ENCODE measurements at places on chromosomes 1 and 21.
A peak's percentile ranks its signal among the peaks of the same experiment; 100 is the strongest.

DNA sequence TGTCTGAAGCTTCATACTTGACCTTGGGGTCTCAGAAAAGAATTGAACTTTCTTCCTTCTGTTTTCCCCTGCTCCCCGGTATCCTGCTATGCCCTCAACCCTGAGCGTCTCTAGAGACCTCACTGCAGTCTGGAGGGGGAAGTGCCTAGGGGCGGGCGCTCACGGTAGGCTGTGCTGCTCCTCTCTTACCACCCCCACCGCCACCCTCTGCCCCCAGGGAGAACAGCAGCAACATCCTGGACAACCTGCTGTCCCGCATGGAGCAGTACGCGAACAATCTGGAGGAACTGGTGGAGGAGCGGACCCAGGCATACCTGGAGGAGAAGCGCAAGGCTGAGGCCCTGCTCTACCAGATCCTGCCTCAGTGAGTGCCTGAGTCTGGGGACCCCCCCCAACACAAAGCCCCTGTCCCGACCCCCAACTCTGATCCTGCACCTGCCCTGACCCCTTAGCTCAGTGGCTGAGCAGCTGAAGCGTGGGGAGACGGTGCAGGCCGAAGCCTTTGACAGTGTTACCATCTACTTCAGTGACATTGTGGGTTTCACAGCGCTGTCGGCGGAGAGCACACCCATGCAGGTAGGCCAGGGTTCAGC is 10.3 kb downstream of the NPR1 start:
- no peak for DNase-seq

- no peak for DNase-seq
These were observed 10.6 kb upstream of the RAB4A start for GRCh38 chr1:229260297-229260696.

DNA sequence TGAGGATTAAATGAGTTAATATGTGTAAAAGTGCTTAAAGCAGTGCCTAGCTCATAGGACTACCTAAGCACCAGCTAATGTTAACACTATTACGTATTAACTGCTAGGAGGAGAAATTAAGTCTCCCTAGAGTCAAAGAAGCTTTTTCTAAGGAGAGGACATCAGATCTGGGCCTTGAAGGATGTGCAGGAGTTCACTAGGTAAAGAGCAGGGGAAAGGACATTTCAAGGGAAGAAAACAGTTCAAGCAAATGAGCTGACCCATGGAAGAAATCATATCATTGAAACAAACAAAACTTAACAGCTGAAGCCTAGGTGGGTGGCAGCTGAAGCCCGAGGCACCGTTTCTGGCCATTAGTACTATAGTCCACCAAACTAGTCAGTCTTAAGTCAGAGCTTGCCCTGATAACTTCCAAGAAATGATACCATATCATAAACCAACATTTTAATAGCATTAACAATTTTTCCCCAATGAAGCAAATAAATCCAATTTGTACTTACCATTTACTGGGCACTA is 46.7 kb downstream of the TRIT1 start:
- DNase-seq, result no peak

DNA sequence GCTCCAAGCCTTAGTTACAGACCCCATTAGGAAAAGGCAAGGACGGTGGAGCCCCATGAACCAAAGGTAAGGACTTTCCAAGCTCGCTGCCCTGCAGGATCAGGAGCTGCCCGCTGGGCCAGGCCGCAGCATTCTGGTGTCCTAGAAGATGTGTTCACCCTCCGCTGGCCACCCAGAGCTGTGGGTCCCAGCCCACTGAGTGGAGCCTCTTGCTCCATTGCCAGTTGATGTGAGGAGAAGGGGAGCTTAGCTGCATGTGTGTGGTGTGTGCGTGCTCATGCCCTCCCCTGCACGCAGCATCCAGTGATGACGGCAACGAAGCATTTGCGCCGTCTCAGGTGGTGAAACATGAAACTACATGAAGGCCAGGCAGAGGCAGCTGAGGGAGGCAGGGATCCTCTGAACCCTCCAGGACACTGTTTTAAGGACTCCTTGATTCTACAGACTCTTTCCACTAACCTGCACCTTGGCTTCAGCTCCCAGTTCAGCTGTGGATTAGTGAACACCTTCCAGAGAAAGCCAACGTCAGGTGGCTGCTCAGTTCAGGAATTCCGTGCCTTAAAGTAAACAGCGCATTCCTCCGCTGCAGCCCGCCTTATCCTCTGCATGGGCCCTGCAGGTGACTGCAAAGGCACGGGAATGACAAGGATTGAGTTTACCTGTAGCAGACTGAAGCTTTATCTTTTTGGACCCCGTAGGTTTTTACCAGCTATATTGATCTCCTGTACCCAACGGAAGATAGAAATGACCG is 48.7 kb downstream of the SMYD2 start:
- DNase-seq, result no peak

DNA sequence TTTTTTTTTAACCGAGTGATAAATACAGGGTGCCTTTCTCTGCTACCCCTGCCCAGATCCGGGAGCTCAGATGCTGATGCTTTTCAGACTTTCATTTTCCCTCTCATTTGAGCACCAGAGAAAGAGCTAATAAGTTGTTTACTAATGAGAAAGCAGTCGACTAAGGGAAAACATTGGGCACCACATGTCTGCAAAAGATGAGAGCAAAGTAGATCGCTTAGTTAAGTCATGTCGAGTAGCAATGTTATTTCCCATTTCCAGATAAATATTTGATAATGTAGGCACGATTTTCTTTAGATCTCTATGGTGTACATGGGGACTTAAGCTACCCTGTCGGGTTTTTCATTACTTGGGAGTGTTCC is 1.2 kb downstream of the PKN2 start:
- DNase-seq, result no peak

DNA sequence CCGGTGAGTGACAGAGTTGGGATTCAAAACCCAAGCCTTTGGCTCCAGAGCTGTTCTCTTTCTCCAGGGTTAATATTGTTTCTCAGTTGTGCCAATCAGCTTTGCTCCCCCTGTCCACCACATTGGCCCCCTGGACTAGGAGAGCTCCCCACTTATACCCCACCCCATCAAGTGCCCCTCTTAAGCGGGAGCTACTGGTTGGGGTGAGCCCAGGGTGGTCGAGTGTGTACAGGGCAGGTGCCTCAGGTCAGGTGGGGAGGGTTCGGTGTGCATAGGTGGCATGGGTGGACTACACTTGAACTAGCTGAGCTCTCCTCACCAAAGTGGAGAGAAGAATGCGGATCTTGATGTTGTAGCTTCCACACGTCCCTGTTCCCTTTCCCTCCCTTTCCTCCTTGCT is 14.2 kb downstream of the KCNA2 start:
- DNase-seq, result no peak

DNA sequence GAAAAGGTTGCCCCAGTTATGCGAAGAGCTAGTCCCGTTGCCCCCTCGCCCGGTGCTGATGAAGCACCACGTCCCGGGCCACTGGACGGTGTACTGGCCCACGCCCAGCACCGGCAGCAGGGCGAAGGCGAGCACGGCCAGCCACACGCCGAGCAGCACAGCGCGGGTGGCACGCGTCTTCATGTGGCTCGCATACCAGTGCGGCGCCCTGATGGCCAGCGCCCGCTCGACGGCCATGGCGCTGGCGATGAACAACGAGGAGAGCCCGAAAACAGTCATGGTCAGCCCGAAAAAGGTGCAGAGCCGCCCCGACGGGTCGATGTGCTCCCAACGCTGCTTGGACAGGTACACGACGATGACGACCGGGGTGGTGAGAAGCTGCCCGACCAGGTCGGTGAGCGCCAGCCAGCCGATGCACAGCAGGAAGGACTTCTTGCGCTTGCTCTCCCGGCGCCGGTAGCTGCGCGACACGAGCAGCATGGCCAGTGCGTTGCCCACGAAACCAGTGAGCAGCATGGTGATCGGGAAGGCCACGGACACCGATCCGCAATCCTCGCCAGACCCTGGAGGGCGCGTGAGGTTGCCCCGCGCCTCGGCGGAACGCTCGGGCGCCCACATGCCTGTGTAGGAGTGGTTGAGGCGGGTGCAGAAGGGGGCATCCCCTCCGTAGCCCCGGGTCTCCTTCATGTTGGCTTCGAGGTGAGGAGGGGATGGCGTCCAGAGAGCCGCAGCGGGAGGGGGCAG is 553 bp downstream of the PTGER3 start:
- DNase-seq, result no peak

DNA sequence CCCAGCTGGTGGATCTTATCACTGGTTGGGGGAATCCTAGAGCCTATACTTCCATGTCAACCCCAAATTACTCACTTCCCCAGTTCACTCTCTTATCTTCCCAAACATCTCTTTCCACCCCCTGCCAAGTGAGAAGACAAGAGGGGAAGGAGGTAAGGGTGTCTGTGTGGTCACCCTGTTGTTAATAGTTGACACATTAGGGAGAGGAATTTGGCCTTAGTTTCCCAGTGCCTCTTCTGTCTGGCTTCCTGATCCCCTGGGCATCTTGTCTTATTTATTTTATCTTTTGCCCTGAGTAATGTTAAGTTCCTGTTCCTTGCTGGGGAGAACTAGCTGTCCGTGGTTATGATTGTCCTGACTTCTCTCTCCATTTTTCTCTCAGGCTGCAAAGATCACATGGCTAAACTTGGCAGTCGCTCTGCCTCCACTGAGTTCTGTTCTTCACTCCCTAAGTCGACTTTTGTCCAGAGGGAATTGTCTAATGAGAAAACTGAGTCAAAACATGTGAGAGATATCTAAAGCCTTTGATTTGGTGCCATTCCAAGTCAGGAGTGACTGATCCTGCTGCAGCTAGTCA is 157.1 kb upstream of the SYT6 start:
- DNase-seq, result no peak

GRCh38 chr1:112956544-112957132 is 642 bp upstream of the SLC16A1 start:
- DNase-seq, result no peak

DNA sequence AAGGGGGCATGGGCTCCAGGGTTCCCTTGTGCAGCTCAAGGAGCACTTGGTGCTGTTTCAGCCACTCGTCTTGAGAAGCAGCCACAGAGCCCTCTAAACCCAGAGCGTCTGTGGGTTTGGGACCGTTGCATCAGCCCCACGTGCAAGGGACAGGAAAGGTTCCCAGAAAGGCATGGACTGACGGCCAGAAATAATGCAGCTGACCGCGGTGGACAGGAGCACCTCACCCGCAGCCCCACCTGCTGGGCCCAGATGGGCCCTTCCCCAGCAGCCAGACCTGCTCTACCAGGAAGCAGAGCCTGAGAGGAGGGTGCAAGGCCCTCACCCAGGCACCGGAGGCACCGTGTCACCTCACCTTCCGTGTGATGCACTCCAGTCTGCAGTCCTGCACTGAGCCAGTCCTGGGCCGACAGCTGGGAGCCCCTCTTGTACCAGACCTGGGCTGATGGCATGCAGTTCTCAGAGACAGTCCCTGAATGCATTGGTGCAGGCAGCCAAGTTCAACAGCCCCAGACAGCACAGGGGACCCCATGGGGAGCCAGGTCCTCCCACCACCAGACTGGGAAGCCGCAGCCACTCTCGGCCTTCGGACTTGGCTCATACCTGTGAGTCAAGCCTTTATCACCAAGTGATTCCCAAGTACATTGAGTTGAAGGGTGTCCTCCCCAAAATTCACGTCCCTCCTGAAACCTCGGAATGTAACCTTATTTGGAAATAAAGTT is 4.8 kb upstream of the TFF3 start:
- peak; percentile 28 for DNase-seq

DNA sequence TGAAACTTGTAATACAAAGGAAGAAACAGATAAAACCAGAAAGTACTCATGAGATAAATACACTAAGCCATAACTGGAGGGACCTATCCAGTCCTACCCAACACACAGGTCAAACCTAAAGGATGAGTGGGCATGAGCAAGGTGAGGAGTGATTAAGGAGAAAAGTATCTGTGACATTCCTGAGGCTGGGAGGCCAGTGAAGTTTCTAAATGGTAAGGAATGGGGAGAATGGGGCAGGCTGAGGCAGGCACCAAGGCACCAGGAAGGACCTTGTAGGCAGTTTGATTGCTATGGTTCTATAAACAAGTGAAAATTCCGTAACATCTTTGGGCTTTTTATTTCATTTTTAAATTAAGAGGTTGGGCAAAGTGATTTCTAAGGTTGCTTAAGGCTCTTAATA is 10.4 kb downstream of the DDX59 start:
- no peak for DNase-seq

DNA sequence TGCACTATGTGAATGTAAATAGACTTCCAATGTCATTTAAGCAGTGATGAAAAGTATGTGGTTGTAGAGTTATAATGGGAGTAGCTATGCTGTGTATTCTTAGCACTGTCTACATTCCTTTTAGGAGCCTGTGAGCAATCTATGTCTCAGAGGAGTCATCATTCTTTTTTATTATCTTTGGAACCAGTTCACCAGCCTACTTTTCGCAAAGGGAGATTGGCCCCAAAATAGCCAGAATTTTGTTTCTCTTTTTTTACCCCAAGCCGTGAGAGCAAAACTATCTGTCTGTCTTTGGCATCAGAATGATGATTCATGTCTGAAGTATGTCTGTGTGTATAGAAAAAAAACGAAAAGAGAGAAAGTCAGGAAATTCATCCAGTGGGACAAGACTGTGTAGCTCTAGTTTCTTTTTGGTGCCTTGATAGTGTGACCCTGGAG is 44.2 kb downstream of the OSBPL9 start:
- no peak for DNase-seq

DNA sequence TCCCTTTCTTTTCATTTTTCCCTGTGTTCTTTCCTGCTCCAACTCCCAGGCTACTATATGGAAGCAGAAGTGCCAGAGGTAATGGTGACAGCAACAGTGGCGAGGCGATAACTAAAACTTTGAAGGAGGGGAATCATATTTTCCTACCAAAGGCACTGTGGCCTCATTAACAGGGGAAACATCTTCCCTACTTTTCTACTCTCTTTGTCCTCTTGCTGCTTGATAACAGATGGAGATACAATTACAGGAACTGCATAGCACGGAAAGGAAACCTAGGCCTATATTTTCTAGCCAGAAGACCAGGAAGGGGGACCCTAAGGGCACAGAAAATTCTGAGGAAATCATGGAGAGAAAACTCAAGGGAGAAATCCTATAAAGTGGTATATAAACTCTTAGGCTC is 42.3 kb downstream of the SASS6 start:
- no peak for DNase-seq

DNA sequence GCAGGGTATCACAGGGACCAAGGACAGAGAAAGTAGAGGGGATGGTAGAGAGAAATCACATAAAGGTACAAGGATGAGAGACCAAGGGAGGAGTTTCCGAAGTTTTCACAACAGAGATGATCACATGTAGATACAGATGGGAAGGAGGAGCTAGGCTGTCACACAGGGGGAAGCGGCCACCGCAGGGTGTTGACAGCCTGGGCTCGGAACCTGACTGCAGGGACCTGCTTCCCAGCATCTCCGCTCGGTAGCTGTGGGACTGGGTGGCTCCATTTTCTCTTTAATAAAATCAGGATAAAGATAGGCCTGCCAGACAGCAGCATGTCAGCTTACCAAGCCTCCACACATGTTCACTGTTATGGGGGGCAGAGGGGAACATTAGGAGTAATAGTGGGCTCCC is 32.3 kb downstream of the CDCA8 start:
- DNase-seq, result no peak

DNA sequence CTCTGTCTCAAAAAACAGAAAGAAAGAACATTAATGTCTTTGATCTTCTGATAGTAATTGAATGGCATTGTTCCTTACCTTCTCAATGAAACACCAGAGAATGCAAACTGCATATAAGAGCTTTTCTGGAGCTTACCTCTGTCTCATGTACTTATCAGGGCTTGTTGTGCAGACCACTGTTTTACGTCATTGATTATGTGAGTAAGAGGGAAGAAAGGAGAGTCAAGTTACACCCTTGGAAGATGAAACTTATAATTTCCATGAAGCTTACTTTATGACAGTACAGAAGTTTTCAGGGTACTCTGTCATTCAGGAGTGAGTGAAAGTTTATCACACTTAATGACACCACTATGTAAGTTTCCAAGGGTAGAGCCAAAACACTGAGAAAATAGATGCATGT is 49.0 kb upstream of the MAB21L3 start:
- no peak for DNase-seq

GRCh38 chr1:25959611-25960010 is 38.3 kb downstream of the PAFAH2 start:
- DNase-seq, result no peak

Measured in head of caudate nucleus (tissue), 42 donors.